Right atrium auricular region (tissue), 2 donors: ENCODE measurements at places on chromosomes 2 and 18. TPM values are rescaled to one million over a fixed set of nuclear protein-coding genes. Genes with fewer than 3 reads are reported as not detected.

GRCh38 chr2:42281416-42282081 is 79.5 kb downstream of the COX7A2L start:
- H3K27me3 ChIP-seq = no peaks in the 10 kb centered on the region
- no peak for DNase-seq
- H3K36me3 ChIP-seq = peaks cover 16% of the 10 kb centered on the region
- H3K4me3 ChIP-seq = no peak overlapping the region
- H3K27ac ChIP-seq = no peak overlapping the region

DNA sequence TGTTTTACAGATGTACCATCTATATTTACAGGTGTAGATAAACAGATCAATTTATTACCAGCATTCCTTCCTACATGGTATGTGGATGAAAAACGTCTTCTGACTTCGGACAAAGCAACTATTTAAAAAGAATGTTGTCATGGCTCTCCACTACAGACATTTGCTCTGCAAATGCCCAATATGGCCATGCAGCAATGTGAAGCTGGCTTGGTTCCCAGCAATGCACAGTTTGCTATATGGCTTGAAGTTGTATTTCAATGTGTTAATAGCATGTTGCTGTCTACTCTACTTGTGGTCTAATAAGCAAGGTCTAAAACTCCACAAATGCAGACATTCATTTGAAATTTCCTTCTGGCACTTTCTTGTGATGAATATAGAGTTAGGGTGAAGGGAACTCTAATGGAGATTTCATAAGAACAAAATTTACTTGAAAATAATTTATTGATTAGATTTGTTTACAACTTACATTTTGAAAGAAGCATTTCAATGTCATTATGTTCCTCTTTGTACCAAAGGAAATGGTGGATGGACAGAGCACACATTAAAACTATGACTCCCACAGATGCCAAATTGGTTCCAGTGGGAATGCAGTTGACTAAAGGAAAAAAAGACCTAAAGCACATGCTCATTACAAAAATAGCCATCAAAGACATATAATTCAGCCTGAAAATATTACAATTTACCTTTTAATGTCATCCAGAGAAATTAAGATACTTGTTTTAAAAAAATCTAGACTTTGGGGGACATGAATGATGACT is 234.0 kb downstream of the DYM start:
- no peak overlapping the region for H3K27ac ChIP-seq
- no peaks in the 10 kb centered on the region for H3K36me3 ChIP-seq
- peaks cover 7% of the 10 kb centered on the region for H3K4me1 ChIP-seq
- DNase-seq = no peak
- no peaks in the 10 kb centered on the region for H3K27me3 ChIP-seq
- H3K4me3 ChIP-seq = no peak overlapping the region

Gene PLCL1
- total RNA-seq = 32.0 TPM

Gene CKAP2L
- total RNA-seq = not detected

Gene SCN3A
- 2.6 TPM for total RNA-seq

GRCh38 chr18:37160038-37160820 is 331.3 kb downstream of the KIAA1328 start:
- DNase-seq = no peak
- H3K36me3 ChIP-seq = no peaks in the 10 kb centered on the region
- H3K27me3 ChIP-seq = no peaks in the 10 kb centered on the region
- H3K4me3 ChIP-seq = no peak overlapping the region
